Upper lobe of right lung (tissue), 1 donor: ENCODE measurements at places on chromosomes 3 and 15. TPM values are rescaled to one million over a fixed set of nuclear protein-coding genes. Genes with fewer than 3 reads are reported as not detected.

GRCh38 chr15:78007964-78008886 lies 69.3 kb downstream of the TBC1D2B start:
- H3K4me1 ChIP-seq, result peaks cover 63% of the 10 kb centered on the region
- peak overlapping the region; percentile 65 for H3K27ac ChIP-seq
- H3K27me3 ChIP-seq, result no peaks in the 10 kb centered on the region
- H3K36me3 ChIP-seq, result peaks cover 93% of the 10 kb centered on the region

DNA sequence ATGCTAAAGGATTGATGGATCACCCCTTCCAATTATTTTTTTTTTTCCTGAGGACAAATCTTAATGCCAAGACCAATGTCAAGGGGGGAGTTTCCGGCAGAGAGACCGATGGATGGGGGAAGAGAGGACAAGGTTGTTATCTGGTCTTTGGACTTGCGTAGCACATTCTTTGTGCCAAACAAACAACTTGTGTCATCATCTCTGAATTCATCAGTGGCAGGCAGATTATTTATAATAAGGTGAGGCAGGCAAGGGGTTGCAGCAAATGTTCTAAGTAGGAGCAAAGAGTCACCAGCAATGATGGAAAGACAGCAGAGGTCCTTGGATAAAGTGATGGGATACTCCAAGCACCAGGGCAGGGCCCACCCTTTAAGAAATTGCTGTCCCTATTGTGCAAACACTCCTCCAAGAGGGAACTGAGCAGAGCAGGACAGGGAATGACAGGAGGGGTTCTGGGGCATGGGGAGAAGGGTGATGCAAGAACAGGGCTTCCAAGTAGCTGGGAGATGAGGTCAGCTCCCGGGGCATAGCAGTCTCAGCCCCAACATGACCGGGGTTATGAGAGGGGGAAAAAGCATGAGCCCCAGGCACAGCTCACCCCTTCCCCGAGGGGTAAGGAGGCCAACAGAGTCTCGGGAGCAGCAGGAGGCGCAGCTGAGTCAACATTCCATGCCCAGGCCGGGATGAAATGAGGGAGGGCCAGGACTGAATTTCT lies 57.4 kb downstream of the ANXA2 start:
- peaks cover 5% of the 10 kb centered on the region for H3K36me3 ChIP-seq
- H3K4me1 ChIP-seq, result no peaks in the 10 kb centered on the region

- no peak overlapping the region for H3K4me3 ChIP-seq
- no peaks in the 10 kb centered on the region for H3K4me1 ChIP-seq
- H3K27me3 ChIP-seq, result no peaks in the 10 kb centered on the region
- no peak for DNase-seq
- no peak overlapping the region for H3K27ac ChIP-seq
- no peaks in the 10 kb centered on the region for H3K36me3 ChIP-seq
Observed at GRCh38 chr3:171690281-171690680, 120.0 kb downstream of the PLD1 start.

DNA sequence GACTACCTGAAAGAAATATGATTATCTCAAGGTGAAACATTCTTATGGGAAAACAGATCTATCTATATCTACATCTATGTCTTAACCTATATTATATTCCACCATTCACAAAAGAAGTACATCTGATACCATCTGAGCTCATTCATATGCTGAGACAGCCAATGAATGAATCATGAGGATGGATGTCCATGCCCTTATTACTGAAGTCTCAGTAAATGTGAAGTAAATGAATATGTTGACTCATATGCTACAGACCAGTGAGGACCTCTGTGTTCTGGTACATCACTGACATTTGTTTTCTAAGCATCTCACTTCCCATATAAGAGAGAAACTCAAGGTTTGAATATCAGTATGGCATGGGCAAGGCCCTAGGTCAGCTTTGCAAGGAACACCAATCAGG lies 311.2 kb upstream of the TMC3 start:
- H3K27ac ChIP-seq, result no peak overlapping the region
- H3K27me3 ChIP-seq, result no peaks in the 10 kb centered on the region
- no peak for DNase-seq
- no peaks in the 10 kb centered on the region for H3K36me3 ChIP-seq
- no peak overlapping the region for H3K4me3 ChIP-seq
- no peaks in the 10 kb centered on the region for H3K4me1 ChIP-seq

- H3K27me3 ChIP-seq, result no peaks in the 10 kb centered on the region
- no peak for DNase-seq
- no peak overlapping the region for H3K27ac ChIP-seq
- H3K4me1 ChIP-seq, result no peaks in the 10 kb centered on the region
Observed at GRCh38 chr3:23182996-23183513, 20.1 kb upstream of the UBE2E2 start.

ABCC5 gene
- 33.5 TPM for total RNA-seq

- no peak overlapping the region for H3K4me3 ChIP-seq
- H3K36me3 ChIP-seq, result no peaks in the 10 kb centered on the region
- no peaks in the 10 kb centered on the region for H3K4me1 ChIP-seq
- DNase-seq, result no peak
- no peaks in the 10 kb centered on the region for H3K27me3 ChIP-seq
Observed at GRCh38 chr3:81545572-81545971, 215.9 kb downstream of the GBE1 start.

DNA sequence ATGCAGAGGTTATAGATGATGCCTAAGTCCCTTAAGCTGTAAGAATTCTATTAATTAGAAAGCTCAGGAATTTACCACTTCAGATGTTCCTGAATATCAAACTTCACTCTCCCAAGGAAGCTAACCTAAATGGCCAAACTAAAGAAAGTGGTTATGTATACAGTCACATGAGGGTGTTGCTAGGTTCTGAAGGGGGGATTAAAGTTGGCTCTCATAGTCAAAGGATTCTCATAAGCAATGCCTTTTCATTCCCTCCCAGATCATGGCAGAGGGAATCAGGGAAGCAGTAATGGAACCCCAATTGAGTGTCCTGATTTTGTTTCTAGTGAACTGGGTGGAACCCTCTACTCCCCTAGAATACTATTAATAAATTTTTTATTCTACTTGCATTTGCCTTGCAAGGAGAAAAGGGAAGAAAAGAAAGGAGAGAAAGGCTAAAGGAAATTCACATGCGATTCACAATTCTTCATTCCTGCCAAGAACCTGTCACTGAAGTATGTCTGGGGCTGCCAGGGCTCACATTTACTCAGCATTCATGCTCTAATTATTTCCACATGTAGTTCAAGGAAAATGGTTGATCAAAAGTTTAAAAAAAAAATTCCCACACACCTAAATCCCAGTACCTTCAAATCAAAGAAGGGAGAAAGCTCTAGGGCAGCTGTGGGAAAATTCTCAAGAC lies 25.1 kb downstream of the FSTL1 start:
- no peak overlapping the region for H3K4me3 ChIP-seq
- H3K27ac ChIP-seq, result peak overlapping the region; percentile 17
- no peaks in the 10 kb centered on the region for H3K27me3 ChIP-seq
- no peaks in the 10 kb centered on the region for H3K36me3 ChIP-seq
- H3K4me1 ChIP-seq, result peaks cover 44% of the 10 kb centered on the region
- DNase-seq, result no peak

DNA sequence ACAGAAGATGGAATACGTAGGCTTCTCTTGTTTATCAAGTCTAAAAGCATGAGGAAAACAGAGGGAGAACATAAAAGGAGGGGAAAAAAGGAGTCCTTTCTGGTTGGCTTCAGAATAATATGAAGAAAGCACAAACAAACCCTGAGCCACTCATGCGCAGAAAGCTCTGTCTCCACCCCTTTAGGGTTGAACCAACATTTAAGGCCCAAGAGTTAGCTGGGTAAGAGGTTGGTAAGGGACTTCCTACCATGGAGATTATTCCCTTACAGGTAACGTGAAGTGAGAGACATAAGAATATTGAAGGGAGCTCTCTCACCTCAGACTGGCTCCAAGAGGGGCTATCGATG lies 145.3 kb downstream of the RORA start:
- H3K27ac ChIP-seq, result no peak overlapping the region
- H3K4me1 ChIP-seq, result no peaks in the 10 kb centered on the region
- DNase-seq, result no peak
- H3K36me3 ChIP-seq, result no peaks in the 10 kb centered on the region
- H3K4me3 ChIP-seq, result no peak overlapping the region

PLCB2 gene
- total RNA-seq, result 61.2 TPM
